ENCODE measurements at places on chromosomes 3 and 15.

DNA sequence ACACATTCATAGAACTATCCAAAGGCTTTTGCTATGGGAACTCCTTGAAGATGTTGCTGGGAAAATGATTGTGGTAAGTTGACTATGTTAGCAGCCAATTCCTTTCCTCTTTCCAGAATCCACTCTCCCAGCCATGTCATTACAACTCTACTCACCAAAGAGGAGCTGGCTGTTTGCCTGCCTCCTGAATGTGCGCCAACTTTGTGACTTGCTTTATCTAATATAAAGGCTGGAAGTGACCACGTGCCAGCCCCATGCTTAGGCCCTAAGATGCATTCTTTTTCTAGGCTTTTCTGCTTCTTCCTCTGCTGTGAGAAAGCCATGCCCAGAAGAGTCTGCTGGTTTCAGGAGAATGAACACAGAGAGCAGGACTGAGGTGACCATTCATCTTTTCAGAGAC is 182.2 kb downstream of the GABRB3 start:
- no peak for DNase-seq

DNA sequence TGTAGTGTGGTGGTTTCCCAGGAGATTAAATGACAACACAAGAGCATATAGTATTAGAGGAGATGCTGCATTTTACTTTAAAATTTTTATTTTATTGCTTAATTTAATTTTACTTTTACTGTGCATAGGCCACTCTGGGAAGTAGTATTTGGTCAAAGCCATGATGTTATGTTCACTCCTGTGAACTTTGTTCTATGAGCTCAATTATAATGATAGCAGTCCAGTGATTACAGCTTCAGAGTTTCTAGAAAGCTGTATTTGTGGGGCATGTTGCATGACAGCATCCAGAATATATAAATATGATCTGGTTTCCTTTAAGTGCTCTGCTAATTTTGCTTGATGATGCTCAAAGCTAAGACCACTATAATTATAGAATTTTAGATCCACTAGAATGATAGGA is 338.6 kb downstream of the NSUN3 start:
- DNase-seq, result no peak

- no peak for DNase-seq
Observed at GRCh38 chr3:120443626-120444123, 7.1 kb downstream of the FSTL1 start.

DNA sequence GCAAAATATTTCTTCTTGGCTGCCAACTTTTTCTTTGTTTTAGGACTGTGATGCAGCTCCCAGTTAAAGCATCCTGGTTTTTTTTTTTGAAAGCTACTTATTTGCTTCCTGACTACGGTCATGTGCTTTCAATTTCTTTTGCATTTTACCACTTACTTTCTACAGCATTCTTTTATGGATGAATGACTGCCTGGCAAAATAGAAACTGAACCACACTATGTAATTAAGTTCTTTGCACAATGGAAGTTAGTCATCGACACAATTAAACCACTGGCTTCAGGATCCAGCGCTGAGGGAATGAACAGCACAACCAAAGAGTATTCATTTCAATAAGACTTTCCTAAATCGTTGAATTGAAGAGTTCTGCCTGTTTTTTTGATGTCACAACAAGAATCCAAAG is 82.2 kb upstream of the EPHA3 start:
- DNase-seq, result no peak

DNA sequence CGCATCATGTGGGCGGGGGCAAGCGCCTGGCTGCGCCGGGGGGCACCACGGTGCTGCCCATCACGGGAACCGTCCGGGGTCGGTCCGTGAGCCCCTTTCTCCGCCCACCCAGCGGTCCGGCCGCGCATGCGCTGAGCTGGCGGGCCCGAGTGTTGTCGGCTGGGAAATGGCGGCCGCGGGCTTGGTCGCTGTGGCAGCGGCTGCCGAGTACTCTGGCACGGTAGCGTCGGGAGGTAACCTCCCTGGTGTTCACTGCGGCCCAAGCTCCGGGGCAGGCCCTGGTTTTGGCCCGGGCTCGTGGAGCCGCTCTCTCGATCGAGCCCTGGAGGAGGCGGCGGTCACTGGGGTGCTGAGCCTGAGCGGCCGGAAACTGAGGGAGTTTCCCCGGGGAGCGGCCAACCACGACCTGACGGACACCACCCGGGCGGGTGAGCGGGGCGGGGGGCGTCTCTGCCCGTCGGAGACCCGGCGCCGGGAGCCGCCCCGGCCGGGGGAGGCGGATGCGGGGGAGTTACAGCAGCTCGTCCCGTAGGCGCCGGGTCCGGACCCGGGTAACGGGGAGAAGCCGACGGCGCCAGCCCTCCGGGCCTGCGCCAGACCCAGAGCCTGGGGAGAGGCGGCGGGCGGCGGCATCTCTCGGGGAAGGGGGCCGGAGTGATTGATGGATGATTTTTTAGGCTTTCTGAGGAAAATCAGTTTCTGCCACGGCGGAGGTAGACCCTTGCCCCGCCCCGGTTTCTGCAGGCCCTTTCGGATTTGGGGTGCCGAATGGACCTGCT is at the start of gene LRCH3:
LRCH3 (plus strand) TSS at position 142 of the 779 bp plus-strand sequence; CDS start at position 167, 25 bp downstream.
- DNase-seq, result peak; percentile 80

- DNase-seq, result no peak
Observed at GRCh38 chr3:71575433-71575832, 8.1 kb downstream of the FOXP1 start.

DNA sequence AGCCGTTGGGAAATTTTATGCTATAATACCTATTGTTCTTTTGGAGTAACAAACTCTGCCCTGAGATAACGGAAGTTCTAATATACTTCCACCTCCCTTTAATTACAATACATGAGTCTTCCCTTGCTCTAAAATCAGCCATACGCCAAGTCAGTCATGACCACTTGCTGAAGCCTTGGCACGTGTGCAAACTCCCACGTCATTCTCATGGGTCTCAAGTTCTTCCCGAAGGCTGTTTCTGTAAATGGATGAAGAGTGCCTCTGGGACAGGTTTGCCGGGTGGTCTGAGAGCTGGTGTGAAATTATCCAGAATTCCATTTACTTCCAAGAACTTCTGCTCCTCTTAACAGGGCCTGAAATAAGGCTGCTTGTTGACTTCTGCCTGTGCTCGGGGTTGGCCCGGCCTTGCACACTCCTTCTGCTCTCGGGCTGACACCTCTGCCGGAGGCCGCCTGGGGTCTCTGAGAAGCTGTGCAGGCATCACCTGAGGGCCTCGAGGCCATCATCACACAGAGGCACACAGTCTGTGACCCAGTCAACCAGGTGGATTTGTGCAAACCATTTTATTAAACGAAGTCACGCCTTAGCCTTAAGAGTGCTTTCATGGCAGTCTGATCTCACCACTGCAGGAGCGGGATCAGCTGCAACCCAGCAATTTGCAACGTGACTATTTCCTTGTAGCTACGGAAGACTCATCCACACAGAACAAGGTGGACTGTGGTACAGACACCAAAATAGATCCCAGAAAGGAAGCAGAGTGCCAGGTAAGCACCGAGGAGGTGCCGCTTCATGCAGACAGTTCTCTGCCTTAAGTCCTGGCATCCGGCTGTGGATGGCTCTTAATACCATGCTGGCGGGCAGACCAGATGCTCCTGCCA is 120.1 kb downstream of the ADAMTS17 start:
- DNase-seq, result no peak

GRCh38 chr15:47505712-47506328 is 211.5 kb upstream of the SEMA6D start:
- DNase-seq, result no peak

DNA sequence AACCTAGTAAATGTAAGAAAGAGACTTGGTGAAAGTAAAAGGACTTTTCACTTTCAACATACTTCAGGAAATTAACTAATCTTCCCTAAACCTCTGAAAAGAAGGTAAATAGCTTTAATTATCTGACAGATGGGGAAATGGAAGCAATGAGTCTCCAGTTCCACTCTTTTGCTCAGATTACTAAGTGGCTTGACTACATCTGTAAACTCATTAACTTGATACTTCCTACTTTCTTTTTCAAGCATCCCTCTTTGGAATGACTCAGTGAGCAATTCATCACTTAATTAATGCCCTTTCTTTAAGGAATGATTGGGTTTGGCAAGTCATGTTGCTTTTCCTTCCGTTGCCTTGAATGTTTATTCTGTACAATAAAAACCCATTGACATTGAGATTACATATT is 234.2 kb downstream of the GRM7 start:
- DNase-seq, result no peak

DNA sequence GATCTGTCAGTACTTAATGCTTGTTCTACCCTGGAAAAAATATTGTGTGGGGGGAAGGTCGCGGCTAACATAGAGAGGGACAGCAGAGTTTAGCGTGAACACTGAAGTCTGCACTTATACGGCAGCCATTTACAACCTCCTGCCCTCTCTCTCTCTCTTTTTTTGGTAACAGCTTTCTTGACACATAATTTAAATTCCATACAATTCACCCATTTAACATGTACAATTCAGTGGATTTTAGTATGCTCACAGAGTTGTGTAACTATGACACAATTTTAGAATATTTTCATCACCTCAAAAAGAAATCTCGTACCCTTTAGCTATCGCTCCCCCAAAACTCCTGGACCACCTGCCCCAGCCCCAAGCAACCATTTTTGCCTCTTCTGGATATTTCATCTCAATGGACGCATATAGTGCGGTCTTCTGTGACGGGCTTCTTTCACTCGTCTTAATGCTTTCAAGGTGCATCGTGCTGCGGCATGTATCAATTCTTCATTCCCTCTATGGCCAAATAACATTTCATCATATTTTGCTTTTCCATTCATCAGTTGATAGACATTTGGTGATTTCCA is 141.8 kb downstream of the XXYLT1 start:
- no peak for DNase-seq

- peak; percentile 38 for DNase-seq
Observed at GRCh38 chr3:51539291-51539941, 897 bp downstream of the RAD54L2 start.

GRCh38 chr3:81242871-81243270 is 518.6 kb downstream of the GBE1 start:
- no peak for DNase-seq

GRCh38 chr3:27307566-27307965 is 61.6 kb downstream of the NEK10 start:
- DNase-seq, result no peak

DNA sequence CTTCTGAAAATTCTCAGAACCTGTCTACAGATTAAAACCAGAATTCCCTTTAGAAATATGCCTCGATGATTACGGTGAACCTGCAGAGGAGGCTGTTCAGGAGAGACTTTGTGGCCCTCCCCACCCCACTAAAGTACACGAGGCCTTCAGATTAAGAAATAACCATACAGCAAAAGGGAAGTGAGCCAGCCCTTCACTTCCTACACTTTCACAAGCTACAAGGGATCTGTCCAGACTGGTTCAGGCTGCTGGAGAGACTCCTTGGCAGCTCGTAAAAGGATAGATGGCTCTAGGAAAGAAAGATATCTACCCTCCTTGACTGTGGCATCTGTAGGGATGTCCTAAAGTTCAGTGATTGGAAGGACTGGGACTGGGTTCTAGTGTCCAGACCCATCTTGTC is 102.6 kb downstream of the ALDH1A2 start:
- DNase-seq, result no peak

- no peak for DNase-seq
Observed at GRCh38 chr3:172601066-172601832, 78.0 kb upstream of the TNFSF10 start.

DNA sequence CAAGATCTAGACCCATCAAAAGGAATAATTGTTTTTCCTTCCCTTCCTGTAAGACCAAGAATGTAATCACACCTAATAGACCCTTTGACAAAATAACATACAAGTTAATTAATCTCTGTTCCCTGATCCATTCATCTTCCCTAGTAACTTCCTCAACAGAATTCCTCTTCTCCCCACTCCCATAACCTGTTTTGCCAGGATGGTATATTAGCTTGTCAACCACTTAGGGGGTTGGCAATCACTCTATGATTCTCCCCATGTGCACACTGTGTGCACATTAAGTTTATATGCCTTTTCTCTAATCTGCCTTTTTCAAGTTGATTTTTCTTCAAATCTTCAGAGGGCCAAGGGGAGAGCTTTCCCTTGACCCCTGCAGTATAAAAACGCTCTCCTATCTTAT is 2.7 kb upstream of the ATP11B start:
- no peak for DNase-seq

DNA sequence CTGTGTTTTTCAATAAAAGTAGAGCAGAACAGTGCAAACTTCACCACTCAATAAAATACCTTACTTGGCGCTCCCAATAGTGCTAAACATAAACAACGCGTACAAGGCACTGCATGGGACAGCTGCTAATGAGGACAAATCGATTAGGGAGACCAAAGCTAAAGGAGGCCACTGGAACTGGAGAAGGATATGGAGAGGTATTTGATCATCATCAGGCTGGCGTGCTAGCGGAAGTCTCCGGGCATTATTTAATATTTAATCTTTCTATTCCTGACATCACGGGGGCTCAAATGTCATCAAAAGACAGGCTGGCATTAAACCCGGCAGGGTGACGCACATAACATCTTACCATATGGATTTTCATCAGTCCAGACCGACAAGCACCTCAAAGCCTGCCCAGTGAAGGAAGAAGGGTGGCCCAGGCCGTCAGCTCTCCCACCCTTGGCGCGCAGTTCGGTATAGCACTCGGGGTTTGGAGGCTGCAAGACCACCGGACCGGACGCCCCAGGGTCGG is 604 bp downstream of the CCPG1 start:
- DNase-seq, result no peak

DNA sequence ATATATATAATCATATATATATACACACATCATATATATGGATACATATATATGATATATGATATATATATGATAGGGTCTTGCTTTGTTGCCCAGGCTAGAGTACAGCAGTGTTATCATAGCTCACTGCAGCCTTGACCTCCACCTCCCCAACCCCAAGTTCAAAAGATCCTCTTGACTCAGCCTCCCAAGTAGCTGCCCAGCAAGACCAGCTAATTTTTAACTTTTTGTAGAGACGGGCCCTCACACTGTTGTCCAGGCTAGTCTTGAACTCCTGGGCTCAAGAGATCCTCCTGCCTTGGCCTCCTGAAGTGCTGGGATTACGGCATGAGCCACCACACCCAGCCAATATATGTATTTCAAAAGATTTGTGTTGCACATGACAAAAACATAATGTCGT is 83.0 kb downstream of the TBL1XR1 start:
- DNase-seq, result no peak

Measured in activated CD4-positive, alpha-beta T cell treated with anti-CD3 and anti-CD28 coated beads for 4 hours (primary cell).